ENCODE measurements at places on chromosomes 5 and 9. TPM values are rescaled to one million over a fixed set of nuclear protein-coding genes. Genes with fewer than 3 reads are reported as not detected.

HTR4 gene
- total RNA-seq = not detected

CCL27 gene
- total RNA-seq = not detected

DNA sequence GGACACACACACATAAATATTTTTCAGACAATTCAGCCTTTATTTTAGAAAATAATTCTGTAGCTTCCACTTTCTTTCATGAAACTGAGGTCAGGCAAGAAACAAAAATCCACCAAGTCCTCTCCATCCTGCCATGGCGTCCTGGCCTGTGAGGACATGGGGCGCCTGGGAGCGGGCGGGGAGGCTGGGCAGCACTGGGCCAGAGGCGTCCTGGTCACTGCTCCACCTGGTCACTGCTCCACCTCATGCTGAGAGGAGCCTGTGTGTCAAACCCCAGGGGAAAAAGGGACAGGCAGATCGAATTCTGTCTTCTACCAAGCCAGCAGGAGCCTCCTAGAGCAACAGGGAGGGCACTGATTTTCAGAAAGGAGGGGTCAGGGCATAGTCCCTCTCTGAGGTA lies 12.1 kb downstream of the MGAT1 start:
- no peak for DNase-seq

DNA sequence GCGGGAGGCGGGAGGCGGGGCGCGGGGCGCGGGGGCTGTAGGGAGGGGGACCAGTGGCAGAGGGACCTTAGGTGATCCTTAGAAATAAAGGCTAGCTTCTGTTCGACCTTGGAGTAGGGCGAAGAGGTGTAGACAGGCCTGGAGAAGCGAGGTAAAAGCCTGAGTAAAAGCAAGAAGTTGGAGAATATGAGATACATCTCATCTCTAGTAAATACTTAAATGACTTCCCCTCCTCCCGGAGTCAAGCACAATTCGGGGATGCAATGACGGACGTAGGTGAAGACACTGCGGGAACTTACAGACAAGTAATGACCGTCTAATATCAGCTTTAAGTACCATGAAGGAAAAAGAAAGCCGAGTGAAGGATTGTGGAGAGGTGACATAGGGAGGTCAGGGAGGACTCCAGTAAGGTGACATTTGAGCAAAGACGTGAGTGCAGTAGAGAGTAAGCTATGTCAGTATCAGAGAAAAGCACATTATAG lies 466 bp downstream of the SMC2 start:
- DNase-seq = no peak

DNA sequence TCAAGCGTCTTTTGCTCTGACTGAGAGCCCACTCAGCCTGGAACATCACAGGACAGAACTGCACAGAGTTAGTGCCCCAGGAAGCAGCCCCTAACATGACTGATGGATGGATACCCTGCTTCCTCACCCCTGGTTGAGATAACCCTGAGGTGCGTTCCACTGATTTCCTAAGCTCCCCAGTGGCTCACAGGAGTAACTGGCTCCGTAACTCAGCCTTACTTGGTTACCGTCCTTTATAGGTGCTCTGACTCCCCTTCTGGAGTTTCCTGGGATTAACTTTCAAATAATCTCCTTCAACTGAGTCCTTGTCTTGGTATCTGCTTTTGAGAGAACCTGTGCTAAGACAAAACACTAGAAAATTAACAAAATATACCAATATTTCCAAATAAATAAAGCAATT lies 449.5 kb downstream of the AGTPBP1 start:
- no peak for DNase-seq

GRCh38 chr9:120694559-120694958 lies 19.7 kb downstream of the MEGF9 start:
- DNase-seq = no peak

- no peak for DNase-seq
Measured at GRCh38 chr9:107213561-107214028, 69.5 kb upstream of the RAD23B start.

- no peak for DNase-seq
Measured at GRCh38 chr5:95530416-95530815, 24.4 kb downstream of the SKIC3 start.

GRCh38 chr9:18579536-18579935 lies 105.6 kb downstream of the ADAMTSL1 start:
- DNase-seq = no peak

DNA sequence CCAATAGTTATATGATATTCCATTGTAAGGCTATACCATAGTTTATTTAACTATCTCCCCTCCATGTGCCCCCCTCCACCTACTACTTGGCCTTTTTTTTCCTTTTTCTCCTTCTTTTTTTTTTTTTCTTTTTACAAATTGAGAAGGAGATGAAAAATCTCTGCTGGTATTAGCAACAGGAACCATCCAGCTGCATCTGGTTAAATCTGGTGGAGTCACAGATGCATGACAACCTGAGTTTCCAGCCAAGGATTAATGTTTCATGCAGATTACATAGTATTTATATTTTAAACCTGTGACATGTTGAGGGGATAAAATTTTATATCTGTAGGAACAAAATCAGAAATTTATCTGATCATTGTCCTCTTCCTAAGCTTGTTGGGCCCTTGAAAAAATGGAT lies 128.5 kb upstream of the IQGAP2 start:
- DNase-seq = no peak

- no peak for DNase-seq
Measured at GRCh38 chr9:21803649-21804048, 1.2 kb downstream of the MTAP start.

Measured in T-cell (primary cell).